ENCODE measurements at places on chromosomes 1 and 21.

DNA sequence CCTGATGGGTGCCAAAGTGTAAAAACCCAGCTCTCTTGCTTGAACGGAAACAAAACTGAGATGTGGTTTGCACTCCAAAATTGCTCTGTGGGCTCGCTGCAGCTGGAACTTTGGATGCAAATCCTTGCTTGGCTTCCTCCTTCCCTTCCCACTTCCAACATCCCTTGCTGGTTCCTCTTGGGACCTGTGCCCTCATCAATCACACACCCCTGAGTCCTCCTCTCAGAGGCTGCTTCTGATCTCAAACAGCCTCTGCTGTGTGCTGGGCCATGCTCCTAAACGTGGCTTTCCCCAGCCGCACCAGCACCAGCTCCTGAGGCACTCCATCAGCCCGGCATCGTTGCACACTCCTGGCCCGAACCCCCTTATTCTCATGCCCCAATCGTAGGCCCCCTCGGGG is 124.3 kb upstream of the RAB4A start:
- no peak for DNase-seq

DNA sequence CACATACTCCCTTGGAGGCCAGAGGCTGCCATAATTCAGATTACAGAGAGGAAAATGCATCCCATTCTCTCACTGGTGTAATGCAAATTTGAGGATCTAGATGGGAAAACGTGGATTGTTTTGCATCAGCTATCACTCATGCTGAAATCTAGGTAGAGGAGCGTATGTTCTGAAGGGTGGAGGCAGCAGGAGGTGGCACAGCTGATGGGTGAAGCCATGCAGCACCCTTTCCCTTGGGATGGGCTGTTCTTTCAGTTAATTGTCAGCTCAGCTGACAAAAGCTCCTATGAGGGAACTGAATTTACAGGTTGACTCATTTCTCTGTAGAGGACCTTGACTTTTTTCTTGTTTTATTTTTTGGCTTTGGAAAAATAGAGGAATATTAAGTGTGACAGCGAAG is 41.8 kb downstream of the CAMTA1 start:
- no peak for DNase-seq

DNA sequence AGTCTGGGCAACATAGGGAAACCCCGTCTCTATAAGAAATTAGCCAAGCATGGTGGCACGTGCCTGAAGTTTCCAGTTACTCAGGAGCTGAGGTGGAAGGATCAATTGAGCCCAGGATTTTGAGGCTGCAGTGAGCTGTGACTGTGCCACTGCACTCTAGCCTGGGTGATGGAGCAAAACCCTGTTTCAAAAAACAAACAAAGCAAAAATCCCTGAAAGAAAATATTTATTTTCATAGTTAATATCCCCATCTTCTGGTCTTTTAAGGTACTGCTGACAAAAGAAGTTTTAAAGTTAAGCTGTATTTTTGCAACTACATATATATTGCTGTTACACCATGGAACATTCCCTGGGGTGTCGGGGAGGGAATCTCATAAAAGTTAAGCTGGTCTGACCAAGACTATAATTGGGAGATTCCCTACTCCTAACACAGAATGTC is 26.0 kb downstream of the VAMP4 start:
- no peak for DNase-seq

- no peak for DNase-seq
Observed at GRCh38 chr1:109826446-109826845, 62.7 kb upstream of the EPS8L3 start.

GRCh38 chr1:182552527-182552926 is 36.5 kb downstream of the RNASEL start:
- DNase-seq: no peak

DNA sequence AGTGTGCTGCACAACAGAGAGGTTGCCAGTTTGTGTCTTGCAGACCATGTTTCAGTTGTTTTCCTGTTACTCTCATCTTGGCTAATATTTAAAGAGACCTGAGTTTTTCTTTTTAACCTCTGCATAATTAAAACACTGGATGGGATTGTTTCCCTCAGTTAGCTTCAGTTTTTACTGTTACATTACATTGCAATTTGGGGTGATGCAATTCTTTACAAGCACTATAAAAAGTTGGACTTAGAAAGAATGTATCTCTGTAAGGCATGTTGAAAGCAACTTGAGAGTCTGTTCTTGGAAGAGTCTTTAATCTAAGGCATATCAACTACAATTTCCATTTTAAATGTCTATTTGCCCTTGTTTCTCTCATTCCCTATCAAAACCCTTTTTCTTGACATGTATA is 99.1 kb downstream of the DNM3 start:
- DNase-seq: no peak

DNA sequence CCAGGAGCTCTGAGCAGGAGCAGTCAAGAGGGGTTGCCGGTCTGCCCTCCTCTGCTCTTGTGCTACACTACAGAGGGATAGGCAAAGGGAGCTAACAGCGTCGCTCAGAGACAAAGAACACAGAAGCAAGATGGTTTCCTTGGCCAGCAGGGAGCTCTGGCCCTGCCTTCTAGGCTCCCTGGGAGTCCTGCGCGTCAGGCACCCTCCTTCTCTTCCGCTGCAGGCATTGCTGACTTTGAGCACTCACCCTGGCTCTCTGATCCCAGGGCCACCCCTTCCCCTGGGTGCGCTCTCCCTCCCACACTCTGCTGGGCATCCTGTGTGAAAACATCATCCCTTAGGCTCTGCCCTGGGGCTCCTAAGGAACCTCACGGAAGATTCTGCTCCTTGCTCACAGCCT is 489 bp downstream of the TNNI1 start:
- DNase-seq: no peak

DNA sequence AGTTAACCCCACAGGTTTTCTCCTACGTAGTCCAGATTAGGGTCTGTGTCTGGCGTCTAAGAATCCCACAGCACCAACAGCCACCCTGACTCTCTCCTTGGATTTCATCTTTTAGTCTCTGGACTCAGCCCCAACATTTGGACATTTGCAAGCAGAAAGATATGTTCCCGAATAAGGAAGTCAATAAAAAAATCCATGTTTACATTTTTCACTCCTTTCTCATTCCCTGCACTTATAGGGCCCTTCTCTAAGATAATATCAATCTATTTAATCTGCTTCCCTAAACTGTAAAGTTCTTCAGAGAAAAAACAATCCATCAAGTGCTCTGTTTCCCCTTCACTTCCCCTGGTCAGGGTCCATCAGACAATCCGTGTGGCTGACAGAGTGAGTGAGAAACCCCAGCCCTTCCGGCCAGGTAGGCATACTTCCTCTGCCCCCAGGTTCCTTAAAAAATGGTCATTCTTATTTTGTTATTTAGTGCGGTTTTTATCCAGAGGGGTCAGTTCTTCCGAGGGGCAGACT is 105.9 kb upstream of the CDC42BPA start:
- DNase-seq: no peak
